GM18507 (cell line): ENCODE measurements at places on chromosomes 1 and 21.

DNA sequence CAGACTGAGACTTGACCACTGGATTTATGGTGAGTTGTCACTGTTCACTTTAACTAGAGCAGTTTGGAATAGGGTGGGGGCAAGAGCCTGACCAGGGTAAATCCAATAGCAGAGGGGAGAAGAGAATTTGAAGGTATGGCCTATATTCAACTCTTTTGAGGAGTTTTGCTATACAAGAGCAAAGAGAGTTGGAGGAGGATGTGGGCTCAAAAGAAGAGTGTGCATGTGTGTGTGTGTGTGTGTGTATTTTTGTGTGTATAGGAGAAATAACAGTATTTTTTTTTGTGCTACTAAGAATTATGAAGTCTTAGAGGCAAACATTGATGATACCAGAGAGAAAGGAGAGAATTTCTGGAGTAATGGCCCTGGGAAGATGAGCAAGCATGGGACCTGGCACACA lies 164.8 kb upstream of the JUN start:
- no peak for DNase-seq

GRCh38 chr1:86205741-86206140 lies 49.2 kb upstream of the COL24A1 start:
- DNase-seq: no peak

- no peak for DNase-seq
Observed at GRCh38 chr1:73491621-73492020, 706.4 kb downstream of the LRRIQ3 start.

- DNase-seq: no peak
Observed at GRCh38 chr1:37317870-37318467, 156.4 kb upstream of the ZC3H12A start.

GRCh38 chr1:27891196-27891889 lies 19.0 kb downstream of the THEMIS2 start:
- DNase-seq: no peak

DNA sequence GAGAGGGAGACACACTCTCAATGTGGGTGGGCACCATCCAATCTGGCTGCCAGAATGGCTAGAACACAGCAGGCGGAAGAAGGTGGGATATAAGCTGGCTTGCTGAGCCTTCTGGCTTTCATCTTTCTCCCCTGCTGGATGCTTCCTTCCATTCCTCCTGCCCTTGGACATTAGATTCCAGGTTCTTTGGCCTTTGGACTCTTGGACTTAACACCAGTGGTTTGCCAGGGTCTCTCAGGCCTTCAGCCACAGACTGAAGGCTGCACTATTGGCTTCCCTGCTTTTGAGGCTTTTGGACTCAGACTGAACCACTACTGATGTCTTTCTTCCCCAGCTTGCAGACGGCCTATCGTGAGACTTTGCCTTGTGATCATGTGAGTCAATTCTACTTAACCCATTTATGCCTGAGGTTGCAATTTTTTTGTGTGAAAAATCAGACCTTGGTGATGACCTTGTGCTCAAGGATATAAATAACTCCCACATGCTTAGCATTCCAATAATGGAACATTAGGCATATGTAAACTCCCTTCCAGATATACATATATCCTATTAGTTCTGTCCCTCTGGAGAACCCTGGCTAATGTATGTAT lies 56.7 kb upstream of the CD55 start:
- no peak for DNase-seq

DNA sequence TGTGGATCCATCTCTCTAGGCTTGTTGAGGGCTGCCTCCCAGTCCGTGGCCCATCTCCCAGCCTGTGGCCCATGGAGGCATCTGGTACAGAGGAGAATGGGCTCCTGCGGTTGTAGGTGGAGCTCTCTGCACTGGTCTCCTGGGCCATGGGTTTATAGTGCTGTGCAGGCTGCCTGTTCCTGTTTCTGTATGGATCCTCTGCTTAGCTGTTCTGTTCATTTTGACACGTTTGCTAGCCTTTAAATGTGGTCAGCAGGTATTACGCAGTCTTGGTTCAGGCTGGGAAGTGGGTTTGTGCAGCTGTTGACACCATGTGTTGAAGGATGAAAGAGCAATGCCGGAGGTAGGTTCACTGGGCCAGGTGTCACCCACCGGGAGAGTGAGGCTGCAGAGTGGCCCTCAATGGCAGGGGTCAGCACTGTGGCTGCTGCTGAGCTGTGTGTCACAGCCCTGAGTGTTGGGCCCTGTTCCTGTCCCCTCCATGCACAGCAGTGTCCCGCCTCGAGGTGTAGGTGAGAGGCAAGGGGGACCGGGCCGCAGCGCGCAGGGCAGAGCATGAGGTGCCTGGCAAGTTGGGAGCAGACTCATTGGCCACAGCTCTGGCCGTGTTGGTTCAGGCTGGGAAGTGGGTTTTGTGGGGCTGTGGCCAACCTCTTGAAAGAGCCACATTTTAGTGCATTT lies 39.0 kb downstream of the SNAP47 start:
- no peak for DNase-seq

DNA sequence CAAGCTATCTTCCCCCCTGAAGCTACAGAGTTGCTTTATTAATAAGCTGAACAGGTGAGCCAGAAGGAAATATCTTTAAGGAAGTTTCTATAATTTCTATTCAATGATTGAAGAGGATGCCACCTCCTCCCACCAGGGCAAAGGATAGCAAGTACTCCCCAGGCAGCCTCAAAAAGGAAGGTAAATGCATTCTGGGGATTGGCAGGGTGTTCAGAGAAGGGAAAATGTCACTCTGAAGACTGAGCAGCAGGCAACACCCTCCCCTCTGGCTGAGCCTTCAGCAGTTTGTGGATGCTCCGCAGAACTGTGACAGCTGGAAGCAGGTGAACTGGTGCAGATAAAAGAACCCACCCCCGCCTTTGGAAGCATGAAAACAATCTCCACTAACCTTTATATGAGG lies 140.8 kb downstream of the BRINP2 start:
- no peak for DNase-seq

- no peak for DNase-seq
Observed at GRCh38 chr1:95179205-95179986, 54.6 kb upstream of the RWDD3 start.

GRCh38 chr1:73859227-73859626 lies 338.7 kb downstream of the LRRIQ3 start:
- no peak for DNase-seq

DNA sequence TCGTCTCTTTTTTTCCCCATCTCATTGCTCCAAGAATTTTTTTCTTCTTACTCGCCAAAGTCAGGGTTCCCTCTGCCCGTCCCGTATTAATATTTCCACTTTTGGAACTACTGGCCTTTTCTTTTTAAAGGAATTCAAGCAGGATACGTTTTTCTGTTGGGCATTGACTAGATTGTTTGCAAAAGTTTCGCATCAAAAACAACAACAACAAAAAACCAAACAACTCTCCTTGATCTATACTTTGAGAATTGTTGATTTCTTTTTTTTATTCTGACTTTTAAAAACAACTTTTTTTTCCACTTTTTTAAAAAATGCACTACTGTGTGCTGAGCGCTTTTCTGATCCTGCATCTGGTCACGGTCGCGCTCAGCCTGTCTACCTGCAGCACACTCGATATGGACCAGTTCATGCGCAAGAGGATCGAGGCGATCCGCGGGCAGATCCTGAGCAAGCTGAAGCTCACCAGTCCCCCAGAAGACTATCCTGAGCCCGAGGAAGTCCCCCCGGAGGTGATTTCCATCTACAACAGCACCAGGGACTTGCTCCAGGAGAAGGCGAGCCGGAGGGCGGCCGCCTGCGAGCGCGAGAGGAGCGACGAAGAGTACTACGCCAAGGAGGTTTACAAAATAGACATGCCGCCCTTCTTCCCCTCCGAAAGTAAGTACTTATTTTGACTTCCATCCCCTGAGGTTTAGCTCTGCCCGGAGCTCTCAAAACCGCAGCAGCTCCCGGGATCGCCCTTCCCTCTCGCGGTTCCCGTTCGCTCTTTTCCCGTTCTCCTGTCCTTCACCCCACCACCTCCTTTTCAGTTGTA lies 1.5 kb downstream of the TGFB2 start:
- DNase-seq: no peak

GRCh38 chr21:44766014-44766817 lies 35.4 kb downstream of the UBE2G2 start:
- DNase-seq: no peak

DNA sequence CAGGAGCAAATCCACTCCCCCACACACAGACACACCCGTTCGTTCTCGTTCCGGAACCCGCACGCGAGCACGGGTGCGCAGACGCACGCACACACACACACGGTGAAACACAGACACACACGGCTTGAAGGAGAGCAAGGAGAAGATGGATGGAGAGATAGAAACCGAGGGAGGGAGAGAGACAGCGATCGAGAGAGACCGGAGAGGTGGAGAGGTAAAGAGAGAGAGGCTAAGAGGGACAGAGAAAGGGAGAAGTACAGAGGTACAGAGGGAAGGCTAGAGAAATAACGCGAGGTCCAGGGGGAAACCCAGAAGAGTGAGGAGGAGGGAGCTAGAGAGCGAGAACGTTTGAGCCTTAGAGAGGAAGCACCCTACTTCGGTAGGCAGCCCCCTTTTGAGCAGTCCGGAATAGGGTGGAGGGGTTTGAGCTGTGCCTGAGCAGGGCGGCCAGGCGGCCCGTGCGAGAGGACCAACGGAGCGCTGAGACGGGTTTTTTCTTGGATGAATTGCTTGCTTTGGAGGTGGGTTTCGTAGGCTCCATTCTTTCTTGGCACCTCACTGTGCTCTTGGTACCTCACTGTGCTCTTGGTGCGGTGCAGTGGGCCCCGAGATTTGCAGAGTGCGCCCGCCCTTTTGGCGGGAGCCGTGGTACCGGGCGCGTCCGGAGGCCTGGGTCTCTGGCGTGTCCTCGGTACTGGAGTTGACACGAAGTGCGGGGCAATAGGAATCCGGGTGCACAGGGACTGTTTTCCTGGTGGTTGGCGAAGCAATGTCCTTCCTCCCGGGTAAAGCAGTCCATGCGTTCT lies 88.4 kb upstream of the RHOU start:
- no peak for DNase-seq

- DNase-seq: no peak
Observed at GRCh38 chr1:195714248-195714647, 894.0 kb downstream of the KCNT2 start.

- DNase-seq: no peak
Observed at GRCh38 chr1:23720256-23720995, 22.8 kb upstream of the ELOA start.

DNA sequence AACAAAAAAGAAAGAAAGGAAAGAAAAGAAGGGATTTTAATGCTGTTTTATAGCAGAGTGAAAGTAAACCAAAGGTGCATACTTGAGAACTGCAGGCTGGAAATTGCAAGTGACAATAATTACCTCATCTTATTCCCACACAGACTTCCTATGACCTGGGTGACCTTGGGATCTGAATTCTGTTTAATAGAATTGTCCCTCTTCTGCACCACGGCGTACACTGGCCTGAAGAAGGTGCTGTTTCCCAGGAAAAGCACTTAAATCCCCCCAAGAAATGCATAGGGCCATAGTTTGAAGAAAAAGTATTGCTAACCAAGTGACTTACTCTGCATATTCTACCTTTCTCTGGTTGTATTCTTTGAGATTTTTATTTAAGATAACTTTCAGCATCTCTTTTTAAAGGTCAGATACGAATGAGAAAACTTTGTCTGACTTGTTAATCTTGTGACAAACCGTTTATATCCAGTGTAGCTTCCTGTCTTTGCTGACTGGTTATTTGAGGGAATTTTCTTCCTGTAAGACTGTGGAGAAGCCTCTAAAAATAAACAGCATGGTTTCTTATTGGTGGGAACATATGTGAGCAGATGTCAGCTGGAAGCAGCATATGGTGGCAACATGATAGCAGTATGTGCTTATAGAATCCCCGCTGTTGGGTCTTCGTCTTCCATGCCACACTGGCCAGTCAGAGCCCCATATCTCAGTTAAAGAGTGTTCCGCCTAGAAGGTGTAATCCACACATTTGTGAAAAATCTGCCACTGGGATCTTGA lies 16.3 kb downstream of the TGFB2 start:
- no peak for DNase-seq

DNA sequence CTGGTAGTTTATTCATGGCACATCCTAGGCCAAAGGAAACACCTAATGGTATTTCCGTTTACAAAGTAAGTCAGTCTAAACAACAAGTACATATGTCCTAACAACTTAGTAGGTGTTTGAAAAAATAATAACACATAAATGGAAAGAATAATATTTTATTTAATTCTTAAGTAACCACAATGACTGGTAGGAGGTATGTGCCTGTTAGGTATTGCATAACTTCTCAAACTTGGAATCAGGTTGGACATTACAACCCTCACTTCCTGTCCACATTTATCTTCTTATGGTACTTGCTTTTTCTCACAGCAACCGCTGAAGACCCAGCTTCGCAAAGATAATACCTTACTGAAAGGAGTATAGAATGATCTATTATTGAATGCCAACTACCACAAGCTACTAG lies 64.2 kb downstream of the VPS13D start:
- no peak for DNase-seq
